ENCODE measurements at places on chromosomes 2 and 18.

GRCh38 chr2:179701524-179702110 is 159.8 kb downstream of the ZNF385B start:
- no peak for DNase-seq

DNA sequence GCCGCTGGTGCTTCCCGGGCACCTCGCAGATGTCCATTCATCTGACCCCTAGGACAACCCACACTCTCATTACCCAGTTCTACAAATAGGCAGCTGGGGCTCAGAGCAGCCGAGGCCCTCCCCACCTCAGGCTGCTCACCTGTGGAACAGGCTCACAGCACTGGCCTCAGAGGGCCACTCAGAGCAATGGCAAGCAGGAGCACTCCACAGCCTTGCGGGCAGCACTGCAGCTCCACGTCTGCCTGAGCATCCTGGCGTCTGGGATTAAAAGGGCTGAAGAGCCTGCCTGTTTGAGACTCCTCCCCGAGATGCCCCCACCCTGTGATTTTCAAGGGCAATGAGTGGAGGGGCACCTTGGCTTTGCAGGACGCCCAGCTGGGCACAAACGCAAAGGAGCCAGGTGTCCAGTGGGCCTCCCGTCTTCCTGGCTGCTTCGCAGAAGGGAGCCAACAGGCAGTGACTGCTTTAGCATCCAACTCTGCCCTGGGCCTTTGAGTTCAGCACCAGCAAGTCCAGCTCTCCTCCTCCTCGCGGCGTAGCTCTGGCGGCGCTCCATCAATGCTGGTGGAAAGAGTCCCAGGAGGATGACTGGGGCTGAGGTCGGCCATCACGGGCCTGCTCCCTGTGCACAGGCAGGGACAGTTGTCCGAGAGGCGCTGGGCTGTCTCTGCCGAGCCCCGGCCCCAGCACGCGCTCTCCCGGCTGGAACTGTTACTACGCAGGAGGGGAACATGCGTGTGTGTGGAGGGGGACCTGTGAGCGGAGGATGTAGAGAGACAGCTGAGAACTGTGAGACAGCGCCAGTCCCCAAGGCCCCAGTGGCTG is 297.2 kb downstream of the NDUFA10 start:
- DNase-seq, result no peak

GRCh38 chr2:69817729-69818501 is 11.5 kb upstream of the GMCL1 start:
- DNase-seq, result no peak

DNA sequence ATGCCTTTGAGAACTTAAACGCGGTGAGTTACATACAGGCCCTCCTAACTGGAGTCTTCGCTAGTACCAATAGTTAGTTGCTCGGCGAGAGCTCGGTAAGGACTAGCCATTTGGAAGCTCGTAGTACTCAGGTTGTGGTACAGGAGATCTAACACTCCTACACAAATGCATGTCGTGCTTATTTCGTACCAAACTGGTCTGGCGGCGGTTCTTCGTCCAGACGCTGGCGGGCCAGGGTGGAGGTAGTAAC is 346 bp upstream of the VRK2 start:
- DNase-seq, result no peak

DNA sequence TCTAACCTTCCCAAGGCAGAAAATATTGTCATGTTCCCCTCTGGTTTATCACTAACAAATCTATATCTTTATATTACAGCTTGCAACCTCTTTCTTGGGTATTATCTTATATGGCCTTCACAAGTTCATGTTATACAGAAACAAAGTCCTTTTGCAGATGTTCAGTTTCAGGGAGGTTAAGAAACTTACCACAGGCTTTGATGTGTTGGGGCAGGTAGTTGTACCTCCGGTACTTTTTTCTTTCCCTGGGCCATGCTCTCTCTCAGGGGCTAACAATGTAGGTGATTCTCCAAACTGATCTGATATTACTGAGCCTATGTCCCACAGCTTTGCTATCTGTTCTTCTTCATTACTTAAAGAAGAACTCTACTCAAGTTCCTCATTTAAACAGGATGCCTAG is 548.9 kb upstream of the SYT4 start:
- DNase-seq, result no peak

GRCh38 chr18:33495278-33495677 is 54.8 kb upstream of the CCDC178 start:
- DNase-seq, result no peak

- no peak for DNase-seq
Measured at GRCh38 chr18:61703508-61703907, 189.3 kb downstream of the RNF152 start.
